Activated naive CD8-positive, alpha-beta T cell treated with anti-CD3 and anti-CD28 coated beads, Interleukin-2, amount 50 U/mL, for 16 hours (primary cell): ENCODE measurements at places on chromosomes 2 and 18.

DNA sequence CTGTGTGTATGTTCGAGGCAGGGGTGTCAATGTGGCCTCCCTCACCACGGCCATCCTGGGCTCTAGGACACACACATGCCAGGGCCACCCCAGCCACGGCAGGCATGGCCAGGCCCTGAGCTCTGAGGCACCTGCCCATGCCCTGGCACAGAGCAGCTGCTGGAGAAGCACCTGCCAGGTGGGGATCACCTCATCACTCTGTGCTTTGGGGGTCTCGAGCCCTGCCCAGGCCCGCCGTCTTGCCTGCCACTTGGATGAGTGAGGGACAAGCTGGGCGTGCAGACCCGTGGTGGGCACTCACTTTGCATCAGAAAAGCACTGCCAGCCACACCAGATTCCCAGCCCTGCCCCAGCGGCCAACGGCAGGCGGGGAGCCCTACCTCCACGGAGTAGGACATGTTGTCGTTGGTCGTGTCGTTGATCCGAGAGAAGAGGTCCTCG lies 33.1 kb downstream of the KIF1A start:
- DNase-seq = no peak

- no peak for DNase-seq
Observed at GRCh38 chr18:63205791-63206252, 113.7 kb downstream of the BCL2 start.

DNA sequence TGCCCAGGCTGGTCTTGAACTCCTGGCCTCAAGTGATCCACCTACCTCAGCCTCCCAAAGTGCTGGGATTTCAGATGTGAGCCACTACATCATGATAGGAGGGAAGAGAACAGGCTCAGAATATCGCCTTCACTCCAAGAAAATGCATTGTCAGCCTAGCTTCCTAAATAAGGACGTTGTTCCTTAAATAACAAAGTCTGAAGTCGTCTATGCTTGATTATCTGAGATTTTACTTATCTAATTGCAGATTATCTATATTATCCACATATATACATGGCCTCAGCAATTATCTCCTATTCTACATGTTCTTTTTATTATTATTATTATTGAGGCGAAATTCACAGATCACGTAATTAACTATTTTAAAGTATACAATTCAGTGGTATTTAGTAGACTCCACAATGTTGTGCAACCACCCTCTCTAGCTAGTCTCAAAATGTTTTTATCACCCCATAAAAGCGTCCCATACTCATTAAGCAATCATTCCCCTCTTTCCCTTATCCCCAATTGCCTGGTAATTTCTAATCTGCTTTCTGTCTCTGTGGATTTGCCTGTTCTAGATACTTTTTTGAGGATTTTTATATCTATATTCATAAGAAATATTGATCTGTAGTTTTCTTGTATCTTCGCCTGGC lies 95.1 kb upstream of the RFX8 start:
- no peak for DNase-seq

DNA sequence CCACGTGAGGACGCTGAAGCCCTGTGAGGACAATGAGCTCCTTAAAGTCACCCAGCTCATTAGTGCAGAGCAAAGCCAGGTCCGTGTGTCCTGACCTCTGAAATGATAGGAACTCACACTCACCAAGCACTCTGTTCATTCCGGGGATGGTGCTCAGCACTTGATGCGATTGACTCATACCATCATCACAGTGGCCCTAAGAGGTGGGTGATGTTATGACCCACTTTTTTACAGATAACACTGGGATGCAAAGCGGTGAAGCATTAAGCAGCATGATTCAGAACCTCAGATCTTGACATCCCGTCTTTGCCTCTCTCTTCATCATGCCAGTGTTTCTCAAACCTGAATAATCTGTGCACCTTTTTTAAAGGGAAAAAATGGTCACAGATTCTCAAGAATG lies 234.8 kb downstream of the ALPK2 start:
- DNase-seq = no peak

GRCh38 chr2:71697106-71698004 lies 244.0 kb downstream of the DYSF start:
- no peak for DNase-seq

- DNase-seq = no peak
Observed at GRCh38 chr18:31497836-31498573, at the start of gene DSG2. Gene DSG2, plus strand, starts transcription at chr18:31498177. Its CDS starts 75 bp downstream, at chr18:31498252.

DNA sequence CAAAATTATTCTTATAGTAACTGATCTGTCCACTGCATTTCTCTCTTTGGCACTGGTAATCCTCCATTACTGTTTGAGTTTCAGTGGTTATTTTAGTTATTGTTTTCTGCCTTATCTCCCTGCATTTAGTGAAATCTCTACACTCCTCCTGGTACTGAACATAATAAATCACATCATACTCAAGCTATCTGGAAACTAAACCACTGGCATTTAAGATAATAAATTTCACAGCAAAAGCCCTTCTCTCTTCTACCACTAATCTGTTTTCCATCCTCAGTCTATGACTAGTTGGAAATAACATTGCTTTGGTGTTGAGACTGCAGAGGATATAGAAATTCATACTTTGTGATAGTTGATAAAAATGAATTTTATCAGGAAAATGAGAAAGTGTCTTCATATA lies 399.3 kb upstream of the FSHR start:
- no peak for DNase-seq

- DNase-seq = no peak
Observed at GRCh38 chr18:50850307-50851065, 28.4 kb upstream of the ME2 start.

DNA sequence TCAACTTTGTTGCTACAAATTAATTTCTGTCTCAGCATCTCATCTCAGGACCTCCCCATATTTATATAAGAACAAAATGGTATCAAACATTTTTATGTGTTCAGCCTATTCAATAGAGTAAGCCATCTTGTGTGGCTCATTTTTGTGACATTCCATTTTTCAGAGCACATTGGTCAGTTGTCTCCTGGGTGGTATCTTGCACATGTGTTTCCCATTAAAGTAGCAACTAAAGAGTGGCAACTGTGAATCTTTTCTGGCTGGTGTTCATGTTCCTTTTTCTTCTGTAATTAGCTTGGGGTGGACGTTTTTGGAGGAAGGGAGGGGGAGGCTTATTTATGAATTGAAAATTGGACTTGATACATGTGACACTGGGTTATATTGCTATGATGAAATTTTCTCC lies 45.4 kb upstream of the EFEMP1 start:
- DNase-seq = no peak

DNA sequence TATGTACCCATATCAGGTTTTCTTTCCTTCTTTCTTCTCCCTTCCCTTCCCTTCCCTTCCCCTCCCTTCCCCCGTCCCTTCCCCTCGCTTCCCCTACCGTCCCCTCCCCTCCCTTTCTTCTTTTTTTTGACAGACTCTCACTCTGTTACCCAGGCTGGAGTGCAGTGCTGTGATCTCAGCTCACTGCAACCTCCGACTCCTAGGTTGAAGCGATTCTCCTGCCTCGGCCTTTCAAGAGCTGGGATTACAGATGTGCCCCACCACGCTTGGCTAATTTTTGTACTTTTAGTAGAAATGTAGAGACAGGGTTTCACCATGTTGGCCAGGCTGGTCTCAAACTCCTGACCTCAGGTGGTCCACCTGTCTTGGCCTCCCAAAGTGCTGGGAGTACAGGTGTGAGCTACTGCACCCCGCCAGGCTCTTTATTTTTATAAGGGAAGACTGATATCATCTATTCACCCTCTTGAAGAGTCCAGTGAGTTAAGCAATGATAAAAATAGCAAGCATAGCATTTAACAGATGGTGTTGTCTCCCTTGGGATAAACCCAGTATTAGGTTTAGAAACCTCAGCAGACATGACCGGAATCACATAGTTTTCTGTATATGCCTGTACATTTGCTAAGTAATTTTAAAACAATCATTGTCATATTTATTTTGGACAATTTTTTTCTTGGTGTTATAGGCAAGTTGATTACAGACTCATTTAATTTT lies 888.4 kb downstream of the TRIB2 start:
- DNase-seq = no peak

DNA sequence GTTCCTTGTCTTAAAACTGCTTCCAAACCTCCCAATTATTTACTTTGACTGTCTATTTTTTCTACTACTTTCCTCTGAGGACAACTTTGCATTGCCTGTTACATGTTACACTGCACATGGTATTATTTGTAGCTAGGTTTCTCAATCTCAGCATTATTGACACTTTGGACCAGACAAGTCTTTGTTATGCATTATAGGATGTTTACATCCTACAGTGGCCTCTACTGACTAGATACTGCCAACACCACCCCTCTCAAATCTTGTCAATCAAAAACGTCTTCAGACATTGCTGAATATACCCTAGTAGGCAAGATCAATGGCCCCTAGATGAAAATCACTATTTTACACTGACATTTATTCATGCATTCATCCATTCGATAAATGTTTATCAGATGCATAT lies 129.6 kb upstream of the DNAJC10 start:
- no peak for DNase-seq

DNA sequence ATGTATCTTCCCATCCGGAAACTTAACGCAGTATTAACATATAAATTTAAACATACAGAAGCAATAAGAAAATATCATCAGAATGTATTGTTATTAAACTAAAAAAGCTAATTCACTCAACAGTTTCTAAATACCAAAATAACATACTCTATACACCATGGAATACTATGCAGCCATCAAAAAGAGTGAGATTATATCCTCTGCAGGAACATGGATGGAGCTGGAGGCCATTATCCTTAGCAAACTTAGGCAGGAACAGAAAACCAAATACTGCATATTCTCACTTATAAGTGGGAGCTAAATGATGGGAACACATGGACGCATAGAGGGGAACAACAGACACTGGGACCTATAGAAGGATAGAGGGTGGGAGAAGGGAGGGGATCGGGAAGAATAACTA lies 127.1 kb downstream of the CD226 start:
- no peak for DNase-seq
